CD4-positive, alpha-beta T cell treated with Interleukin-21 for 1 hour (primary cell): ENCODE measurements at places on chromosomes 1 and 21.

- DNase-seq, result no peak
Measured at GRCh38 chr1:62826901-62827300, 43.0 kb downstream of the ATG4C start.

- DNase-seq, result no peak
Measured at GRCh38 chr1:193342811-193343210, 156.4 kb upstream of the B3GALT2 start.

DNA sequence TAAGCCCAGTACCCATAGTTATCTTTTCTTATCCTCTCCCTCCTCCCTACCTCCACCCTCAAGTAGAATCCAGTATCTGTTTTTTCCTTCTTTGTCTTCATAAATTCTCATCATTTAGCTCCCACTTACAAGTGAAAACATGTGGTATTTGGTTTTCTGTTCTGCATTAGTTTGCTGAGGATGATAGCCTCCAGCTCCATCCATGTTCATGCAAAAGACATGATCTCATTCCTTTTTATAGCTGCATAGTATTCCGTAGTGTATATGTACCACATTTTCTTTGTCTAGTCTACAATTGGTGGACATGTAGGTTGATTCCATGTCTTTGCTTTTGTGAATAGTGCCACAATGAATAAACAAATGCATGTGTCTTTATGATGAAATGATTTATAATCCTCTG lies 55.2 kb downstream of the PRKACB start:
- no peak for DNase-seq

DNA sequence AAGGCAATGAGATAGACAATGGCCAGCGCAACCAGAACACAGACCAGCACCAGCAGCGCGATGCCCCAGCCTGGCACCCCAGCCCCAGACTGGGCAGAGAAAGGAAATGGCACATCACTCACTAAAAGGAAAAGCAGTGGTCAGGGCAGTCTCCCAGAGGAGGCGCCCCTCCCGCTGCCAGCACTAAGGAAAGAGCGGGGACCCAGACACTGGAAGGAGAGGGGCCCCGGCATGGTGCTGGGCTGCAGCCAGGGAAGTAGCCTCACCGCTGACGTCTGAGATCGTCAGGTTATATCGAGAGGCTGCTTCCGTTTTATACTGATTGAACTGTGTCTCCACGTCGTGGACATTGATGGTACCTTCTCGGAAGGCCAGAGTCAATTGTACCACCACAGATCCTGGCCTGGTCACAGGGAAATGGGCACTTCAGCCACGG lies 13.8 kb downstream of the TRIM46 start:
- no peak for DNase-seq

GRCh38 chr1:12375133-12375829 lies 145.5 kb downstream of the VPS13D start:
- DNase-seq, result no peak

- DNase-seq, result peak; percentile 57
Measured at GRCh38 chr21:33403128-33403785, at the start of gene IFNGR2. Gene IFNGR2 (plus strand): TSS chr21:33403413. CDS start chr21:33403544, 131 bp downstream.

- DNase-seq, result no peak
Measured at GRCh38 chr1:243345205-243345604, 89.4 kb downstream of the SDCCAG8 start.

- DNase-seq, result peak; percentile 31
Measured at GRCh38 chr1:156767879-156768604, 707 bp downstream of the PRCC start.

DNA sequence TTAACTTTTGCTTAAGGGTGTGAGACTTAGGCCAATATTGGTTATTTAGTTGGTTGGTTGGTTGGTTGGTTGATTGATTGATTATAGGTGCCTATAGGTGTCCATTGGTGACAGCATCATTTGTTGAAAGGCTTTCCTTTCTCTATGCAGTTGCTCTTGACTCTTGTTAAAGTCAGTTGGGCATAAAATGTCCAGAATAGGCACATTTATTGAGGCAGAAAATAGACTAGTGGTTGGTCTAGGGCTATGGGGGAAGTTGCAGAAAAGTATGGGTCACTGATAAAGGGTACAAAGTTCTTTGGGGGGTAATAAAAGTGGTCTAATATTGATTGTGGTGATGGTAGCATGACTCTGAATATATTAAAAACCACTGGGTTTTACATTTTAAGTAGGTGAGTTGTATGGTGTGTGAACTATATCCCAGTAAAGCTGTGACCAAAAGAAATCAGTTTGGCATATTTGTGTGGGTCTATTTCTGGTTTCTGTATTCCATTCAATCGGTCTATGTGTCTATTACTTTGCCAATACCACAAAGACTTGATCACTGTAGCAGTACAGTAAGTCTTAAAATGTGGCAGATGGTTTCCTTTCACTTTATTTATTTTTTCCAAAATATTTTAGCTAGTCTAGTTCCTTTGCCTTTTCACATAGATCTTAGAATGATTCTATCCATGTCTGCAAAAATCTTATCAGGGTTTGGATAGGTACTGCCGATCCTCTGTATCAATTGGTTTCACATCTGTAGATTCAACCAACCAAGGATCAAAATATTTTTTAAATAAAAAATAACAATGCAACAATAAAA lies 63.0 kb downstream of the ATP1A1 start:
- no peak for DNase-seq

- no peak for DNase-seq
Measured at GRCh38 chr21:14499316-14499715, 46.8 kb downstream of the SAMSN1 start.

DNA sequence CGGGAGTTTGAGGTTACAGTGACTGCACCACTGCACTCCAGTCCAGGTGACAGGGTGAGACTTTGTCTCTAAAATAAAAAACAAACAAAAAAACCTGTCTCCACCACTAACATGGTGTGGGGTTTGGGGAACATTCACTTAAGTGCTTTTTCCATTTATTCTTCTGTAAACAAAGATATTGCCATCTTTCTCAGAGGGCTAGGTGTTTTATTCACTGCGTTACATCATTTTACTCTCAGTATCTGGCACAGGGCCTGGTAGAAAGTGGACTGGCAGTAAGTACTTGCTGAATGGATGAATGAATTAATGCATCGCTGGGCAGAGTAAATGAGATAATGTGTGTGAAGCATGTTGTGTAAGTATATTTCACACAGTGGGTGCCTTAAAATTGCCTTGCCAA lies 20.1 kb downstream of the KIAA0040 start:
- DNase-seq, result no peak

DNA sequence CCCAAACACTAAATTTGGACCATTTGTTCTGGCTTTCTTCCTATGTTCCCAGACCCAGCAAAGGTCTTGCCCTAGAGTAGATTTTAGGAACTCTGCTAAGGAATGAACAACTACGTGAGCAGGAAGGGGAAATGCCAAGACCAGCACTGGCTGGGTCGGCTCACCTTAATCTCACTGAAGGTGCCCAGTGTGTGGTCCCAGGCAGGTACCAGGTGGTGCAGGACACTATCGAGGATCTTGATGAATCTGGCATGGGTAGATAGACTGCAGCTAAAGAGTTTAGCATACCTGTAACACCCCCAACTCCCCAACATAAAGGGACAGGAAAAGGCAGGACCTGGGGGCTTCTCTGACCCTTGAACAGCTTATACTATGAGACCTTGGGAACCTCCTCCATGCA lies 3.0 kb downstream of the HECTD3 start:
- DNase-seq, result no peak

GRCh38 chr1:200150721-200151120 lies 123.2 kb downstream of the NR5A2 start:
- DNase-seq, result no peak

DNA sequence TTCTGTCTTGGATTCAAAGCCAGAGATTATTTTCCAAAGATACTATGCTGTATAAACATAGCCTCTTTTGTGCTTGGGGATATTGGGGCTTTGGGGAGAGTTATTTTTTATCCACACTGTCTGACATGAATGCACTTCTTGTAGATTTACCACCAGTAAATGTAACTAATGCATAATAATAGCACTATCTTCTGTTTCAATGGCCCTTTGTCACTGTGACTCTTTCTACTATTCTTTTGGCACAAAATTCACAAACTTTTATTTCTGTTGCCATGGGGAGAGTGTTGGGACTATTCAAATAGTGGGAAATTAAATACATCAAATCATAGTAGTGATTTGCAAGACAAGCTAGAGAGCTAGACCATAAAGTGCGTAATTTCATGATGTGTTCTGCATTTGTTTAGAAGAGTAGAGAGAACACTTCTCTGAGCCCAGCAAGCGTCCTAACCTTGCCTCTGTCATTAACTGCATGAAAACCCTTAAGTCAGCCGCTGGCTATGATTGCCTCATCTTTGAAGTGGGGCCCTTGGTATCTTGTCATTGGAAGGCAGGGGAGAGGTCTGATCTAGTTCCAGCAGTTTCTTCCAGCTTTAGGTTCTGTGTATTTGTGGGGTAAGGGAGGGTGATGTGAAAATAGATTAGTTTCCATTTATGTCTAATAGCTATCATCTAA lies 154.4 kb downstream of the HHAT start:
- no peak for DNase-seq

GRCh38 chr1:99784809-99785255 lies 18.4 kb upstream of the FRRS1 start:
- DNase-seq, result peak; percentile 35

- DNase-seq, result no peak
Measured at GRCh38 chr1:53729456-53730223, 9.3 kb downstream of the GLIS1 start.

DNA sequence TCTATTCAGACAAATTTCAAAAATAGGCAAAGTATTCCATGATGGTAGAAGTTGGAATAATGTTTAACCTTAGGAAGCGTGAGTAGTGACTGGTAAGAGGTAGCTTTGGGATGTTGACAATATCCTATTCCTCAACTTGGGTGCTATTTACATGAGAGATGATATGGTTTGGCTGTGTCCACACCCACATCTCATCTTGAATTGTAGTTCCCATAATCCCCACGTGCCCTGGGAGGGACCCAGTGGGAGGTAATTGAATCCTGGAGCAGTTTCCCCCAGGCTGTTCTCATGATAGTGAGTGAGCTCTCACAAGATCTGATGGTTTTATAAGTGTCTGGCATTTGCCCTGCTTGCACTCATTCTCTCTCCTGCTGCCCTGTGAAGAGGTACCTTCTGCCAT lies 67.3 kb downstream of the PLPPR4 start:
- no peak for DNase-seq

DNA sequence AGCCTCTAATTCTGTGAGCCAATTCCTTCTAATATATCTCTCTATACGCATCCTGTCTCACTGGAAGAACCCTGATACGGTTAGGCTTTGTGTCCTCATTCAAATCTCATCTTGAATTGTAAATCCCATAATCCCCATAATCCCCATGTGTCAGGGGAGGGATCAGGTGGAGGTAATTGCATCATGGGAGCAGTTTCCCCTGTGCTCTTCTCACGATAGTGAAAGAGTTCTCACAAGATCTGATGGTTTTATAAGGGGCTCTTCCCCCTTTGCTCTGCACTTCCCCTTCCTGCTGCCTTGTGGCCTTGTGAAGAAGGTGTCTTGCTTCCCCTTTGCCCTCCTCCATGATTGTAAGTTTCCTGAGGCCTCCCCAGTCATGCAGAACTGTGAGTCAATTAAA lies 116.1 kb downstream of the MRPS6 start:
- DNase-seq, result no peak

- peak; percentile 63 for DNase-seq
Measured at GRCh38 chr1:27356619-27357280, 10.0 kb downstream of the MAP3K6 start.

GRCh38 chr1:112496290-112496689 lies 12.5 kb upstream of the WNT2B start:
- DNase-seq, result no peak

DNA sequence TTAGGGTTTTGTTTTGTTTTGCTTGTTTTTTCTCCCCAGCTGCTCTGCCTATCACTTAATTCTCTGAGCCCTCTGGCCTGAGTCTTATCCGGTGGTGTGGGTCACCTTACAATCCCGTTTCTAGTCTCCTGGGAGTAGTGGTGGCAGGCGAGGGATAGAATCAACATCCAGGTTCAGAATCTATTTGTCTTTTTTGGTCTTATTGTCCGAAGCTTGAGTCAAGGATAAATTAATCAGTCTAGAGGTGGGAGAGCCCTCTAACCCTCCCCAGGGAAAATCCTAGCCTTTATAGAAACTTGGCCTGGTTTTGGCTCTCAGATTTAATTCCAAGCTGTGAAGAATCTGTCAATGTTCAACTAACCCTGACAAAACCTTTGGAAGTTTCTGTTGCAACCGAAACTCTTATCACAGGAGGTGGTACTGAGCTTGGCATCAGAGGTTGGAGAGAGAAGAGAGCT lies 246.3 kb downstream of the FGGY start:
- no peak for DNase-seq

DNA sequence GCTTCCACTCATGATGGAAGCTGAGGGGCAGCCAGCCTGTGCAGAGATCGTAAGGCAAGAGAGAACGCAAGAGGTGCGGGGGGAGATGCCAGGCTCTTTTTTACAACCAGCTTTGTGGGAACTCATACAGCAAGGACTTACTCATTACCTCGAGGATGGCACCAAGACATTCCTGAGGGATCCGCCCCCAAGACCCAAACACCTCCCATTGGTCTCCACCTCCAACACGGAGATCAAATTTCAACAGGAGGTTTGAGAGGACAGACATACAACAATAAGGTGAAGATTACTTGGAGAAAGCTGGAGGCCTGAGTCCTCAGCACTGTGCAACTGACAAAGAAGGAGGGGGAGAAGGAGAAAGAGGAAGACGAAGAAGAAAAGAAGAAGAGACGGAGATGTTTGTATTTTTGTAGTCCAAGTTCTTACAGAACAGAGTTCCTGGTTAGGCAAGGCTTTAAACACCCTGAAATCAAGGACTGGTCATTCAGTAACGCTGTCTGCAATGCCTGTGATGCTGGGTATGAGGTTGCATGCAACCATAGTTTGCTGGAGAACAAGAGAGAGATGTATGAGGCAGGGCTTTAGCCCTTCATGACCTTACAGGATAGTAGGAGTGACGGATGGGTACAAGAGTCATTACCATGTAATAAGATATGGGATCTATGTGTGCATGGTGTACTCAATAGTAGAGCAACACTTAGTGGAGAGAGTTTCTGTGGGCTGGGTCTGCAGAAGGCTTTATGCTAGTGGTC lies 19.7 kb upstream of the GALNT2 start:
- DNase-seq, result no peak

- no peak for DNase-seq
Measured at GRCh38 chr1:162303004-162303344, 73.7 kb downstream of the SPATA46 start.

DNA sequence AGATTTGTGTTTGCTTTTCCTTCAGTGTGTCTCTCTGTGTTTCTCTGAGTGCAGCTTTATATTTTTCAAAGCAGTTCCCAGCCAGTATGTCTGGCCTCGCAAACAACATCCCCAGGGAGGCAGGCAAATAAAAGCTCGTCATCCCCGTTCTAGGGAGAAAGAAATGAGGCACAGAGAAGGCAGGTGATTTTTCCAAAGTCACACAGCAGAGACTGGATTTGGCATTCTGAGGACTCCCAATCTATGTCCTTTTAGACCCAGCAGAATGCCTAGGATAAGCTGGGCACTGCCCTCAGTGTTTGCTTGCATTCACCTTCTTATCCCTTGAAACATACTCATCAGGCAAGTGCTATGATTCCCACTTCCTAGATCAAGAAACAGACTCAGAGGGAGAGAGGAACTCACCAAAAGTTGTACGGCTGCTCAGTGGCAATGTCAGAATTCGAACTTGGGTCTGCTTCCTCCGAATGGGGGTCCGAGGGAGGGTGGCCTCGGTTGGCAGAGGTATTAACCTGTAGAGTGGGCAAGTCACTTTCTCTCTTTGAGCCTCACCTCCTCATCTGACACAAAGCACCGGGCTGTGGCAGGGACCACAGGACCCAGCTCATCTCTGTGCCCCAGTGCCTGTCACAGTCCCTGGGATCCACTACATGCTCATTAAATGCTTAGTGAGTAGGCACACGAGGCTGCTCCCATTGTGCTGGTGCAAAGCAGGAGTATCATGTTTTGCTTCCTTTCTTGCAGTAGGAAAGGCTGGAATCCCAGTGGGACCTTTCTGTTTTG lies 4.2 kb downstream of the RAP1GAP start:
- no peak for DNase-seq
